ENCODE measurements at places on chromosomes 5 and 9.

- no peak for DNase-seq
These were observed 56.9 kb downstream of the NPR3 start for GRCh38 chr5:32767948-32768467.

DNA sequence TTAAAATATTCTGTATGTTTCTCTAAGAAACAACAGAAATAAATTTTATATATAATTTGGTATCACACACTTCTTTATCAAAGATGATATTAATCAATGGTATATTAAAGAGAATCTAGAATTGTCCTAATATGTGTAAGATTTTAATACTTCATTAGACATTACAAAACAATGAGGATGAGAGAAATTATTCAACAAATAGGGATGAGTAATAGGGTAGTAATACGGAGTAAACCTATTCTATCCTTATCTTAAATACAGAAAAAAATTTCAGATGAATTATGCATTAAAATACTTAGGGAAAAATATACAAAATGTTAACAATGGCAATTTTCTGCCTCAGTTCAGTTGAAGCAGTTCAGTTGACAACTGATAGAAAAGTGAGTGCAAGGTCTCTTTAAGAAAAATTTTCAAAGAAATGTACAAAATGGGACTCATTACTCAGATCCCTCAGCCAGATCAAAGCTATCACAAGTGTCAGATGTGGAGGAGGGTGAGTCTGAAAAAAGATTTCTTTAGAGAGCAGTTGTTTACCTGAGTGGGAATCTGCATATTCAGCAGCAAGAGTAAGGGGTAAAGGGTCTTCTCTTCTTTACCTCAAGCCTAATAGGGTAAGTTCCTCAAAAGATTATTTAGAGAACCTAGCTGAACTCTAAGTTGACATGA lies 56.7 kb upstream of the GCNT4 start:
- no peak for DNase-seq

DNA sequence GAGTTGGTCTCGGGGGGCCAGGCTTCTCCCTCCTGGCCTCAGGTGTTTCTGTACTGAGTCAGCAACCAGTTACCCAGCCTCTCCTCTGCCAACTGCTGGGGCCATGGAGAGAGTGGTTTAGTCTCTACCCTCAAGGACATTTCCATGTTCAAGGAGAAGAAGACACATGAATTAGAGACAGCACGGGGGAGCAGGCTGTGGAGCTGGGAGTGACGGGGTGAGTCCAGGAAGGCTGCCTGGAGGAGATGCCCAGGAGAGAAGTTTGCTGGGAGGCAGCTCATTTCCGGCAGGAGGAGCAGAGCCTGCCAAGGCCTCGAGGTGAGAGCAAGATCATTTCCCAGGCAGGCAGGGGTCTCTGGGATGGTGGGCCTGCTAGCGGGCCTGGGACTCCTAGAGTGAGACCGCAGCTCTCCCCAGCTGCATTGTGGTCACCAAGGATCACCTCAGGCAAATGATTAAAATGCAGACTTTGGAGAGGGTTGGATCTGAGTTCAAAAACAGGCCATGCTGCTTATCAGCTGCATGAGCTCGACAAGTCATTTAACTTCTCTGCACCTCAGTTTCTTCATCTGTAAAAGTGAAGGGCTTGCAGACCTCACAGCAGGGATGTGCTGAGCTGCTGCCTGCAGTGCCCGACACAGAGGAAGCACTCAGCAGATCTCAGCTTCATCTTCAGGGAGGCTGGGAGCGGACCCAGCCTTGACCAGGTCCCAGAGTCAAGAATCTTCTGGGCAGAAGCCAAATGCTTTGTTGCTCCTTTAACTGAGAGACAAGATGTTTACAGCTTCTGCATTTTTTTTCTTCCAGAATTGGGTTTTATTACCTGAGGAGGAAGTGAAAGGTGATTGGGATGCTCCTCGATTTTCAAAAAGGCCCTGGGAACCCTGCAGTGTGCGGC lies 35.2 kb downstream of the NEK6 start:
- DNase-seq = no peak

- no peak for DNase-seq
These were observed 13.1 kb downstream of the NR6A1 start for GRCh38 chr9:124758061-124758460.

DNA sequence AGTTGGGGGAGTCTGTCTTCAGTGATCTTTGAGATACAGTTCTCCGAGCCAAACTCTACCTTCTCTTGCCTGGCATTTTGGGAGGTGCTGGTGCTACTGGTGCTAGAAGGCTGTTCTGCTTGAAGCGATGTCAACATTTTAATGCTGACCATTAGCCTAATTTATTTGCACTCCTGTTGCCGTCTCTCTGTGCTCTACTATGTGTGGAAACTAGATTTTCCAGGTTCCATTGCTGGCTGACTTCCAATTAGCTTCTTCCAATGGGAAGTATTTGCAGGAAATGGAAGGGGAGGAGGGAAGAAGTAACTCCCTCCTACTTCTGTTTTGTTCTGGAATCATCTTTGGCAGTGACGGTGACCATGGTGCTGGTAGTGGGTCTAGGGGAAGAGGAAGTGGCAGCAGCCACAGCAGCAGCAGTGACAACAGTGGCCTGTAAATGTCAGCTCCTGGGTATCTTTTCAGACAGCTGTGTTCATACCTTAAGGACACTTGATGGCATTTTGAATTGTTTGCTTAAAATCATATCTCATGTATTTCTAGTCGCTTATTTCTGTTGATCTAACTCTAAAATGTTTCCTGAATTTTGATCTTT lies 7.9 kb downstream of the TXNDC8 start:
- DNase-seq = no peak

GRCh38 chr9:77876590-77876989 lies 155.0 kb downstream of the GNAQ start:
- no peak for DNase-seq

DNA sequence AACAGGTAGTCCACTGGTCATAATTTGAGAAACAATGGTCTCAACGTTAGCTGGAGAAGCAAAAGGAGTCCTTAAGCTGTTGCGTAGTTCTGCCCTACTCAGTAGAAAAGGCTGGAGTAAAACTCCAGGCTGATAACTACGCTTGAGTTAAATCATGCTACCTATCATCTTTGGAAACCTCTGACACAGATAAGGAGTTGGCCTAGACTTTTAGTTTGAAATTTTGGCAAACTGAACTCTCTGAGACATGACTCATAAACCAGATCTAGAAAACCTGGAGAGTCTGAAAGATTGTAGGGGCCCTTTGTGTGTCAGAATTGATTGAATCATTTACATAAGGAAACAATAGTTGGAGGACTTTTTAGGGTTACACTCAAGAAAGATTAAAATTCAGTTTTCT lies 26.3 kb downstream of the NMUR2 start:
- DNase-seq = no peak

- DNase-seq = no peak
These were observed 56.6 kb downstream of the C6 start for GRCh38 chr5:41156739-41157138.

DNA sequence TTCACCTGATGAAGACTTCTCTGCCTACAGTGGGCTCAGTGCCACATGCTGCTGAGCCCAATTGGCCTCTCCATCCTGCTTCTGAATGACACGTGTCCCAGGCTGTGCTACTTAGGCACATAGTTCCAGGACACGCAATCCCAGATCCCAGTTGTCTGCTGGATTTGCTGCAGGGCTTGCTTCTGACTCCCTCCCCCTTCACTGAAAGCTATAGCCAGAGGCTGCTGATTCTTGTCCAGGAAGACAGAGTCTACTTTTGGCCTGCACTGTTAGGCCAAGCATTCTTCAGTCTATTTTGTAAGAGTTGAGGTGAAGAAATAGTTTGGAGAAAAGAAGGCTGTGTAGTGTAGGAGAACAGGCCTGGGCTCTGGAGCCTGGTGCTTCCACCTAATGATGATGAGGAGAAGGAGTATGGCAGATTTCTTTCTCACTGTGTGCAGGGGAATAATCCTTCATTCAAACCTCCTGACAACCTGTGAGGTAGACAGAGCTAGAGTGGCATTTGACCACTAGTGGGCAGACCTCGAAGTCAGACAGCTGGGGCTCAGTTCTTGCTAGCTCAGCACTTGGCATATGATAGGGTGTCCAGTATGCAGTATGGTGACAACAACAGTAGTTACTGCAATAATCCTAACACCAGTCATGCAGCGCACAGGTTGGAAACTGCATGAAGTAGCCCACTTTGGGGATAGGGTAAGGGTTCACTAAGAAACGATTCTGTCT lies 19.5 kb upstream of the ASPN start:
- DNase-seq = no peak

DNA sequence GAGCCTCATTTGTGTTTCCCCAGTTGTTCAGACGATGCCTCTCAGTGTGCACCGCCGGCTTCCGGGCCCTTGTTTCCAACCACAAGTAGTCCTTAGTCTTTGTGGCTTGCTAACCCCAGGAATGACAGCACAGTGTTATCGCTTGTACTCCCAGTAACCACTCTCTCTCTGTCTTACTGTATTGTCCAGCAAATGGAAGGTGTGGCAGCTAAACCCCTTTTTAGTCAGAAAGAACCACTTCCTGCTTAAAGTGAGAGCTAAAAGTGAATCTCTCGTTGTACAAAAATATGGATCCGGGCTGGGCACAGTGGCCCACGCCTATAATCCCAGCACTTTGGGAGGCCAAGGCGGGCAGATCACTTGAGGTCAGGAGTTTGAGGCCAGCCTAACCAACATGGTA lies 61.3 kb downstream of the ENC1 start:
- no peak for DNase-seq

DNA sequence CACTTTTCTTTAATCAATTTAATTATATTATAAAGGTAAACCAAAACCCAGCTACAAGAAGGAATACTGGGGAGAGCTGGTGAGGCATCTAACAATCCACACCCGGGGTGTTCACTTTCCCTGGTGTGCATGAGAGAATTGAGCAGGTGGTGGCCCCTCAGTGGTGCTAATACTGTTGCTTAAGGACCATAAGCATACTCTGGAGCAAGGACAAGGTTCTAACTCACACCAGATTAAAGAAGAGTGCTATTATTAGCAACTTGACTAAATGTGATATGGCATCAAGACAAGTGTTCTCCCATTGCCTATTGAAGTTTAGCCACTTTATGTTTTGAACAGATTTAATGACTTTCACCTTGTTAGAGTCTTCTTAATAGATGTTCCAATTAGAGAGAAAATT lies 8.8 kb downstream of the RGS7BP start:
- no peak for DNase-seq

DNA sequence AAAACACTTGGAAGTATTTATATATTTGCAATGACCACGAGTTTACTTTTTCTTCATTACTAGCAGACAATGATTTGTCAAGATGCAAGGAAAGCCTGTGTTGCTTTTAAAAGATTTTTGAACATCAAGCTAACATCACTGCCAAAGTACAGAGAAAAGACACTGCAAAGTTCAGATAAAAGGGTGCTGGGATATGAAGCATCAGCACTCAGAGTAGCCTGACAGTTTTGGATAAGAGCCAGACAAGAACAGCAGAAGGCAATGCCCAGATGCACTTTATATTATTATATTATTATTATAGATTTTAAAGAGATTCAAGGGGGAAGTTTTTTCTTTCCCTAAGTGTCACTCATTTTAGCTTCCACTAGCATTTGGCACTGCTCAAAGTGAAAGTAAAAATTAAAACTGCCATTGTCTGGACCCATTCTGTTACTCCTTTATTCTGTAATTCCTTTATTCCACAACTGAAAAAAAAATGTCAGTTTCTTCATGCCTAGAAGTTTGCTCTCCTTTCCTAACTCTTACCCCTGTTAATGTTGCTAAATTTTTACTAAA lies 240.6 kb downstream of the EFNA5 start:
- no peak for DNase-seq

DNA sequence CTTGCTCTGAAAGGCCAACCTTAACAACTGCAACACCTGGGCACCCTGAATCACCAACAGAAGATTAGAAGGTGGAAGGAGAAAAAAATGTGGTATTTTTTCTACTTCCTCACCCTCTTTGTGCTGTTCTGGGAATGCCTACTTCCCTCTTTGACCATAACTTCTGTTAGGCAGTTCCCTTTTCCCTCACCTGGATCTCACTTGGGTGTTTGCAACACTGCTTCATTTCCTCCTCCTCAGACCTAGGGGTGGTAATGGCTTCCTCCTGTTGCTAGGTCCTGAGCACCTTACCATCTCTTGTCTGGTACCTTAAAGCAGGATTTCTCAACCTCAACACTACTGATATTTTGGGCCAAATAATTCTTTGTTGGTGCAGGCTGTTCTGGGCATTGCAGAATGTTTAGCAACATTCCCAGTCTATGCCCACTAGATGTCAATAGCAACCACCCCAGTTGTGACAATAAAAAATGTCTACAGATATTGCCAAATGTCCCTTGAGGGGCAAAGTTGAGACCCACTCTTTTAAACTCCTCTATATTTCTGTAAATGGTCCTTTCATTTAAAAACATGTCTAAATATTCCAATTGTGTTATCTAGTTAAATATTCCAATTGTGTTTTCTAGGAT lies 300.0 kb upstream of the VLDLR start:
- DNase-seq = no peak

DNA sequence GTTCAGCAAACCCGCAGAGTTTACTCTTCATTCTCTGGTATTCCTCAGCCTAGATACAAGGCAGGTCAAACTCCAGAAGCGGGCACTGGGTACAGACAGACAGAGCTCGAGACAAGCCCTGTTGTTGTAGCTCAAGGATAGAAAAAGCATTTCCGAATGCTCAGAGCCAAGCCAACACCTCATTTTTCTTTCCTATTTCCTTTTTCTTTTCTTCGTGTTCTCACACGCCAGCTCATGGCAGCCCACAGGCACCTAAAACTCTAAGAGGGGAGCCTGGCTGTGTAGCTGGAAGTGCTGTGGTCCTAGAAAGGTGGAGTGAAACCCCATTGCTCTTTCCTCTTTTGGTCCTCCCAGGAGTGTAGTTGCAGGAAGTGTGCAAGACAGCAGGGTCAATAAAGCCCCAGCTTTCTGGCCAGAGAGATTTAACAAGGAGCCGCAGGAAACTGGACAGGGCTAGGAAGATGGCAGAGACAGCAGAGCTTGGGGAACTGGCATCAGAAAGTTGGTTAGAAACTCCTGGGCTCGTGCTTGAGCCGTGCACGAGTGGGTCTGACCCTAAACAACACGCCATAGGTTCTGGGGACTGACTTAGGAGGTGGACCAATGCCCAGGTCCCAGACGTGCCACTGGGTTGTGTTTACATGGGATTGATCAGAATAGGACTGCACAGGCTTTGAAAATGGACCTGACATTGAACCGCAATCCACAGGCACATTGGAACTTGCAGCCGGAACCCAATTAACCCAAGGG lies 41.6 kb downstream of the ADAMTS2 start:
- no peak for DNase-seq

DNA sequence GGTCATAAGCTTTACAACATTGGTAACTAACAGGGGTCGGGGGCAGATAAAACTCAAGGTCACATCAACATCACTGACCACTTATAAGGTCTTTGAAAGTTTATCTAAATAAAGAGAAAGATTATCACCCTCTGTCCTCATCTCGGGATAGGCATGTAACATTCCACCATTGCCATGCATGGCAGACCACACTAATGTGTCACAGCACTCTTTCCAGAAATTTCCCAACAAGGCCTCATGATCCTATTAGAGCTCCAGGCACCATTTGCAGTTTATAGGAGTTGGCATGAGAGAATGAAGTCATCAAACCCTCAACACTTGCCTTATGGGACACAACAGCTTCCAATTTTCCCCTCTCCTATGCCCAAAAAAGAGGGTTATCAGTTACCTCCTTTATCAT lies 31.9 kb upstream of the ZNF622 start:
- no peak for DNase-seq

- DNase-seq = no peak
These were observed 550 bp downstream of the IFNE start for GRCh38 chr9:21481470-21482056.
